ENCODE measurements at places on chromosomes 16 and 17.

DNA sequence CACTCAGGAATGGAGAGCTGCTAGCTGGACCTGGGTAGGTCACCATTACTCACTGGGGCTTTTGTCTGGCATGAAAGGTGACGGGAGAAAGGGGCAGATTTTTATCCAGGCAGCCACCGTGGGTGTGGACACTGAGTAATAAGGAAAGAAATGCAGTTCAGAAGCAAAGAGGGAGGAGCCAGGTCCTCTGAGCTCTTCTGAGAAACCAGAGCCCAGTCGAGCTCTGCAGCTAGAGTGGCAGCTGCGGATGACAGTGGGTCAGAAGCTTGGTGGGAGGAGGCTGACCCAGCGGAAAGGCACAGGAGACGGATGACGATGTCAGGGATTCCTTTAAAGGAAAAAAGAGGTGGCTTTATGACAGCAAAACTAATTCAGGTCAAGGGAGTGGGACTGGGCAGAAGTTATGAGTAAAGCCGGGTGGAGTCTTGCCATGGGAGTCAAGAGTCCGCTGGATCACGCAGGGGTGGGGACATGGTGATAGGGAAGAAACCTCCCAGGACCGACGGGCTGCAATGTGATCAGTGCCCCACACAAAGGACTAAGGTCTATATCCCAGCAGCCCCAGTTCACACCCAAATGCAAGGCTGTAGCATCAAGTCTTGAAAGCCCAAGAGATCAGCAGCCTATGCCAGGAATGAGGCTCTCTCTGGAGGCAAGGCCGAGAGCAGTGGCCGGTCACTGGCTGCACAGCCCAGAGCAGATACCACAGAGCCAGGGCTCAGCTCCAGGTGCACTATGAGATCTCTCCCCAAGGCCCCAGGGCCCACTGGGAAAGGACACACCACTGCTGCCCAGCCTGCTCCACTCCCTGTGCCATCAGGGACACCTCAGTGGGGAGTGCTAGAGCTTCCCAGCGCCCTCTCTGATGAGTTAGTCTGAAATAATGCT is 6.3 kb upstream of the MNT start:
- peak; percentile 72 for DNase-seq

DNA sequence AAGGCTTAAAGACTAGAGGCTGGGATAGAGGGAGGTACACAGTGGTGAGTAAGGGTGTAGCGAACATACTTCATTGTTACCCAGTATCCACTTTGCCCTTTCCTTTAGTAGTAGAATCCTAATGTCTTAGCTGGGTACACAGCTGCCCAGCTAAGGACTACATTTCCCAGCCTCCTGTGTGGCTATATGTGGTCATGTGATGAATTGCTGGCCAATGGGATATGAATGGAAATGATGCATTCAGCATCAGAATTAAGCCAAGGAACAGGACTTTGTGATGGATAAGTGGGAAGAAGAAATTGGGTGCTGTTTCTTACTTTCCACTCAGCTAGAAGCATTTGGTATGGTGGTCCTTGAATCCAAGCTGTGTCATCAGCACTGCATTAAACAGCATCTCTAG is 55.9 kb downstream of the FOXL1 start:
- DNase-seq = no peak

DNA sequence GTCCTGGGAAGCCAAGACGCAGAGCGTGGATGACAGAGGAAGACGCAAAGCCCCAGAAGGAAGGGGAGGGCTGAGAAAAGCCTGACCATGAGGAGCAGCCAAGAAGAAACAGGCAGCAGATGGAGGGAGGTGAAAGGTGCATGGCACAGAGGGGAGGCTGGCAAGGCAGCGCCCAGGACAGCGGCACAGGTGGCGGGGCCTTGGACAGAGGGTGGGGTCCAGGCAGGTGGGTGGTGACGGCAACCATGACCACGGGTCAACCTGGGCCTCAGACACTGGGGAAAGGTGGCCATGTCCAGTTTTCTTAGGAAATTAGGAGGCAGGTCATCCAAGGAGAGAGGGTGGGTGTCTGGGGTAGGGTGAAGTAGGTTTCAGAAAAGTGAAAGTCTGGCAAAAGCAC is 17.0 kb downstream of the ARHGAP17 start:
- DNase-seq = no peak

- DNase-seq = no peak
These were observed 5.9 kb downstream of the HAS3 start for GRCh38 chr16:69111216-69111875.

DNA sequence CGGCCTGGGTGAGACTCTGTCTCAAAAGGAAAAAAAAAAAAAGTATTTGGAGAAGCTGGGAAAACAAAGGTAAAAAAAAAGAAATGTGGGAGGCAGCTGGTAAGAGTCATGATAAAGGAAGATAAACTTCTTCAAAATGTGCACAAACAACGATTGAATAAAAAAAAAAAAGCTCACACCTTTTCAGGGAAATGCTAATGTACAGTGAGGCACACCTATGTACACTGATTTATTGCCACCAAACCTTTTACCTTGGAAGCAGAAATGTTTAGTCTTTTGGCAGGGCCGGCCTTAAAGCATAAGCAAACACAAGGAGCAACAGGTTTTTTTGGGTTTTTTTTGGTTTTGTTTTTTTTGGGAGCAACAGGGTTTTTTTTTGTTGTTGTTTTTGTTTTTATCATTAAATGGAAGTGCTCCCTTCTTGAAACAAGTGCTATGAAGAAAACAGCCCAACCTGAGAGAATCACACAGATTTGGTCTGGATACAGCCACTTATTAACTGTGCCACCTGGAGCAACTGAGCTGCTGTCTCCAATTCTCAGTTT is 29.8 kb upstream of the KCNJ2 start:
- no peak for DNase-seq

- no peak for DNase-seq
These were observed 63.9 kb upstream of the DNAJA2 start for GRCh38 chr16:47037396-47037745.

DNA sequence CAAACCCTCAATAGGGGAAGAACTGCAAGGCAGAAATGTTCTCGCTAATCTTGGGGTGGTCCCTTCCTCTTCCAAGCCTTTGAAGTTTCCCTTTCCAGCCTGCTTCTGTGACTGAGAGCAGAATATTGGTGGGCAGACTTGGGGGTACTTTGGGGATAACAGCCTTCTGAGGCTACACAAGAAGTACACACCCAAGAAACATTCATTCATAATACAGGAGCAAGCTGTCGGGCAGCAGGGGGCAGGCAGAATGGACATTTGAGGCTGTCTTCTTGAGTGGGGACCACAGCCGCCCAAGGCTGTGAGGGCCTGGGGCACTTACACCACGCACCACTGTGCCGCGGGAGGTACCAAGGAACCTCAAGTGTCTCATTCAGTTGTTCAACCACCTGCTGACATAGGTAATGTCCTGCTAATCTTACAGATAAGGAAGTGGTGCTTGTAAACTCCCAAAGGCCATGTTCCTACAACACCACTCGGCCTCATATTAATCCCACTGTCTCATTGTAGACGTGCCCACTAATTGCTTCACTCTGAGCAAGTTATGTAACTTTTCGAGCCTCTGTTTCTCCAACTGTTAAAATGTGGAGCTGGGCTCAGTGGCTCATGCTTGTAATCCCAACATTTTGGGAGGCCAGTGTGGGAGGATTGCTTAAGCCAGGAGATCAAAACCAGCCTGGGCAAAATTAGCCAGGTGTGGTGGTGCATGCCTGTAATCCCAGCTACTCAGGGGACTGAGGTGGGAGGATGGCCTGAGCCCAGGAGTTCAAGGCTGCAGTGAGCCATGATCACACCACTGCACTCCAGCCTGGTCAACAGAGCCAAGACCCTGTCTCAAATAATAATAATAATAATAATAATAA is 2.5 kb upstream of the MRPS23 start:
- DNase-seq = no peak

DNA sequence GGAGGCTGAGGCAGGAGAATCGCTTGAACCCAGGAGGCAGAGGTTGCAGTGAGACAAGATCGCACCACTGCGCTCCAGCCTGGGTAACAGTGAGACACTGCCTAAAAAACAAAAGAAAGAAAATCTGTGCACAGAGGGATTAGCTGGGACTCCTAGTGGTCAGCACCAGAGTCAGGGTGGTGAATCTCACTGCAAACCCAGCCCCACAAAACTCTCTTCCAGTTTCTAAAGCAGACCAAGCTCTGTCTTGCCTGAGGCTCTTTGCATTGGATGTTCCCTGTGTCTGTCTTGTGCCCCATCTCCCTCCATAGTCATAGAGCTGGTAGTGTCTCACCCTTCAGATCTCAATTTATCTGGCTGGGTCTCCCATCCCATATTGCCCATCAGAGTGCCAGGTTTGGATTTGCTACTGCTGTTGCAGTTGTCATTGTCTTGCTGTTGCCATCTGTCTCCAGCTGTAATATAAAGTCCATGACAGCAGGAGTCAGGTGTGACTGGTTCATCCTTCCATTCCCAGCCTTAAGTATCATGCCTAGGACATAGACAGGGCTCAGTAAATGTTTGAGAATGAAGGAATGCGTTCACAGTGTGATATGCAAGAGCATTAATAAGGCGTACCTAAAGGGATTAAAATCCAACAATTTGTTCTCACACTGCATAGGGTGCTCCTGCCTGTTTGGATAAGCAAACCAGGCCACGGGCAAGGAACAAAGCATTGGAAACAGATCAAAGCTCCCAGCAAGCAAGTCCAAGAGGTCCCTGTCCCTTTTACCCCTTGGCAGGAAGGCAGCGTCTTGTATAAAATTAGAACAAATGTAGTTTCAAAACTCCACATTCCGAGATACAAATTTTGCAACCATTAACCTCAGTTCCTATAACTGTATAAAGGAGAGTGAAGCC is 614.6 kb upstream of the CDH5 start:
- no peak for DNase-seq

All from non-pigmented ciliary epithelial cell (primary cell).